Camera-type eye (tissue), 1 donor: ENCODE measurements at places on chromosomes 3 and 15. TPM values are rescaled to one million over a fixed set of nuclear protein-coding genes. Genes with fewer than 3 reads are reported as not detected.

The GREM1 gene
- 1.2 TPM for total RNA-seq

The CAMK2N2 gene
- total RNA-seq, result 1.1 TPM

The SLC12A1 gene
- 2.1 TPM for total RNA-seq

The GPR62 gene
- total RNA-seq, result 0.27 TPM

The CCR9 gene
- not detected for total RNA-seq

The ANKRD34C gene
- total RNA-seq, result 0.22 TPM

The OR5H15 gene
- not detected for total RNA-seq

The STRIT1 gene
- not detected for total RNA-seq

The EPHB1 gene
- 8.7 TPM for total RNA-seq

The GOLGA8K gene
- 0.60 TPM for total RNA-seq

The IL20RB gene
- total RNA-seq, result 0.38 TPM

The PLXNB1 gene
- 92.6 TPM for total RNA-seq

The CCPG1 gene
- total RNA-seq, result 65.0 TPM

The MYZAP gene
- 2.9 TPM for total RNA-seq

The NR2E3 gene
- total RNA-seq, result 218 TPM

The RLBP1 gene
- total RNA-seq, result 102 TPM

The TM4SF18 gene
- 13.9 TPM for total RNA-seq

The HGD gene
- total RNA-seq, result 0.82 TPM

The MAPKBP1 gene
- 31.3 TPM for total RNA-seq

The RSL24D1 gene
- total RNA-seq, result 81.0 TPM

The ATP13A3 gene
- total RNA-seq, result 151 TPM

The NMNAT3 gene
- total RNA-seq, result 21.2 TPM

The PYDC2 gene
- not detected for total RNA-seq

The MIX23 gene
- 22.8 TPM for total RNA-seq
